ENCODE measurements at places on chromosomes 1 and 21.
A peak's percentile ranks its signal among the peaks of the same experiment; 100 is the strongest.

DNA sequence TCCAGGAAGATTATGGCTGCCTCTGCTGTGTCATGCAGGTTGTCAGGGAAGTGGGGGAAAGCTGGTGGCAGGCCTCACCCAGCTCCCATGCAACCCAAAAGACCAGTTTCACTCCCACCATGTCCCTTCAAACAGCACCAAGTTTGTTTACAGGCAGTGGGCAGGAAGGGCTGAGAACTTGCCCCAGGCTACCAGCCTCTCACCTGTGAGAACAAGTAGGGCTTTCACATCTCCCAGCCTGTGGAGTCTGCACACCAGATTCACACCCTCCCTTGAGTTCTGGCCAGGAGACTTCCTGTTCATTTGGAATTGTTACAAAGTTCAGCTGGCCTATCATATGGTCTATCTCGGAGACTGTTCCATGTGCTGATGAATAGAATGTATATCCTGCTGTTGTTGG lies 27.8 kb downstream of the RPAP2 start:
- no peak for DNase-seq

GRCh38 chr1:21234779-21235178 lies 55.5 kb downstream of the ECE1 start:
- DNase-seq, result peak; percentile 69

DNA sequence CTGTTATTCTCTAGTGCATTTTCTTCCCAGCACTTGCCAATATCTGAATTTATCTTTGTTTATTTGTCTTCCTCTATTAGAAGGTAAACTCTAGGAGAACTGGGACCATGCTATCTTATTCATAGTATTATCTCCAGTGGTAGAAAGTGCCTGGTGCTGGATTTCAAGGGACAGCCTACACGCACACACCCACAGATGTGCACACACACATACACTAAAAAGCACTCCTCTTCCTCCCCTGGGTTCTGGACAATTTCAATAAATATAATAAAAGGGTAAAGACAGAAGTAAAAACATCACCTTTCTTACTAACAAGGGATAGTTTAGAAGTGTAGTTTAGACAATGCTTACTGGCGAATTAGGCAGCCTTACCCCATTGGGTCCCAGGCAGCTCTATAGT lies 28.5 kb upstream of the USP24 start:
- DNase-seq, result no peak

DNA sequence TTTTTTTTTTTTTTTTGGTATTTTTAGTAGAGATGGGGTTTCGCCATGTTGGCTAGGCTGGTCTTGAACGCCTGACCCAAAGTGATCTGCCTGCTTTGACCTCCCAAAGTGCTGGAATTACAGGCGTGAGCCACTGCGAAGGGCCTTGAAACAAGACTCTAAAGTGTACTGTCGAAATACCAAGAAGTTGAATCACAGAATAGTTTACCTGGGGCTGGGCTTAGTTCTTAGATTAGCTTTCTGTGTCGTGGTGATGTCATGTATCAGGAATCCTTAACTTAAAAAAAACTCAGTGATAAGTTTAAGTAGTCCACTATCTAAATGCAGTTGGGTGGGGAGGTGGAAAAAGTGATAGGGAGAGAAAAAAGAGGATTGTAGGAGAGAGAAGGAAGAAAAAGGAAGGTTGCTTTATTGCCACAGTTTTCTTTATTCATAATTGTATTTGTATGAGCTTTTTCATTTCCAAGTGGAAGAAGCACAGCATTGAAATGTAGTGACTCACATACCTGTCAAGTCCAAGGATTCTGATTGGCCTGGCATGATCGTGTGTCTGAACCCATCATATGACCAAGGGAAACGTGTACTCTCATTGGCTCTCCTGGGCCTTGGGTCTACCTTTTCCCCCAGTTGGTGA lies 13.4 kb downstream of the ITSN1 start:
- DNase-seq, result peak; percentile 68

DNA sequence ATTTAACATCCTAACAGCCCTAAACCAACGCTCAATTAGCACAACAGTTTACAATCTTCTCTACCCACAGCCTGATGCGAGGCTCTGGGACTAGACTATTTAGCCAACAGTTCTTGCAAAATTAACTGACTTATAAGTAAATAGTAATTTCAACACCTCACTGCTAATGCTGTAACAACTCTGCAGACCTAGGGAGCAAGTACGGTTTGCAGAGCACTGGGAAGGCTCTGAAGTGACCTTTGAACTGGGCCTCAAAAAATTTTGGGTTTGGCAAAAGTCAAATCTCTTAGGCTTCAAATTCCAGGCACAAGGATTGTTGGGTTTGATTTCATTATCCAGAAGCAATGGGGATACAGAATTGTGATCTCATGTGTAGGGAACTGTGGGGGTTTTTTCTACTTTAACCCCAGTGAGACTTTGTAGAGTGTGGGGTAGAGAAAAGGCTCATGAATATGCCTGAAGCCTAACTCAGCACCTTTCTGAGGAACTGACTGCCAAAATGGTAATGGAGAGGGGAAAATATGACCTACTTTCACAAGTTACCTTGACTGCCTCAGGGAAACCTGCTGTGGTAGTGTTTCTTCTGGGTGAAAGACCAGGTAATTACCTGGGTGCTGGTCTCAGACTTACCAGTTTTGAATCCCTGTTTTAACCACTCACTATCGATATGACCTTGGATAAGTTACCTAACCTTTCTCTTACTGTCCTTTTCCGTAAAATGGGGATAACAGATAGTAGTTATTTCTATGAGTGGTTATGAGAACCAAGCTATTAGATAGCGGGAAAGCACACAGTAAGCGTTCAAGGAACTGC lies 889 bp upstream of the TXLNA start:
- no peak for DNase-seq

DNA sequence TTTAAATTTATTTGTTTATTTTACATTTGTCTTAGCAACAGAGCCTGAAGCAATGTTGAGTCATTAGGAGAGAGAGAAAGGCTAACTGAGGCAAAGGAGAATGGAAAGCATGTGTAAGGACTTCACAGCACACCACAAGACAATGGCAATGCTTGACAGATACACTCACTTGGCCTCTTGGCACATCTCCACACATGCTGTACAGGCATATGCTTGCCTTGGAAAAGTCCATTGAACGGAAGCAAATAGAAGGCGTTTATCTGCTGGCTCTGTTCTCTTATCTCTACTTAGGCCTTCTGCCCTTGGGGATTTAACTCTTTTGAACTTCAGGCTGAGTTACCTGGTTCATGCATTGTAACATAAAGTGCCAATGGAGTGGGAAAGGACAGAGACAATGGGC lies 262.2 kb upstream of the POU3F1 start:
- no peak for DNase-seq

DNA sequence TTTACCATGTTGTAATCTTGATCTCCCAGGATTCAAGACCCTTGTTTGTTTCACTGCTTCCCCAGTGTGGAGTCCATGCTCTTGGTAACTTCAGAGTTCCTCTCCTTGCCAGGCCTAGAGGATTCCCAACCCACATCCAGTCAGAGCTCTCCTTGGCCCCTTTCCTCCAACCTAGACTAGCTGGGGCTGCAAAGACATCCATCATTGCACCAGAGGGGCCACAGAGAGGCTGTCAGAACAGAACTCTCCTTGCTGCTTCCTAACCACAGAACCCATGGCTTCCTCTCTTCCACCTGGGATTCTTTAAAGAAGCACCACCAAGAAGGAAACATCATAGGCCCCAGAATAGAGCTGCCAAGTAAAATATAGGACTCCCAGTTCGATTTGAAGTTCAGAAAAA lies 81.0 kb downstream of the HMGB4 start:
- no peak for DNase-seq

DNA sequence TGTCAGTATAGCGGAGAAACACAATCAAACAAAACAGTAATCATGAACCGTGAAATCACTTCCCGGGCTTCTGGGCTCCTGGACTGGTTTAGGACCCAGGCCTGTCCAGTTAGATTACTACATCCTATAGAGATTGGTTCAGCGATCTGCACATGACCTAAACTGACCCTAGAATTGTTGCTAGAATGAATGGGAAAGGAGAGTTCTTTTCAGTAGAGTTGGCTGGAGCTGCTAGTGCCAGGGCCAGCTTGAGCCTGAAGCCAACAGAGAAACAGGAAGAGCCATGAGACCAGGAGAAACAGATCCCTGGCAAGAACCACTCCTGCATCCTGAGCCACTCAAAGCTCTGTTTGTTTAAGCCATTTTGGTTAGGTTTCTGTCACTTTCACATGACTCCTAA lies 474.3 kb upstream of the C1orf87 start:
- DNase-seq, result no peak

DNA sequence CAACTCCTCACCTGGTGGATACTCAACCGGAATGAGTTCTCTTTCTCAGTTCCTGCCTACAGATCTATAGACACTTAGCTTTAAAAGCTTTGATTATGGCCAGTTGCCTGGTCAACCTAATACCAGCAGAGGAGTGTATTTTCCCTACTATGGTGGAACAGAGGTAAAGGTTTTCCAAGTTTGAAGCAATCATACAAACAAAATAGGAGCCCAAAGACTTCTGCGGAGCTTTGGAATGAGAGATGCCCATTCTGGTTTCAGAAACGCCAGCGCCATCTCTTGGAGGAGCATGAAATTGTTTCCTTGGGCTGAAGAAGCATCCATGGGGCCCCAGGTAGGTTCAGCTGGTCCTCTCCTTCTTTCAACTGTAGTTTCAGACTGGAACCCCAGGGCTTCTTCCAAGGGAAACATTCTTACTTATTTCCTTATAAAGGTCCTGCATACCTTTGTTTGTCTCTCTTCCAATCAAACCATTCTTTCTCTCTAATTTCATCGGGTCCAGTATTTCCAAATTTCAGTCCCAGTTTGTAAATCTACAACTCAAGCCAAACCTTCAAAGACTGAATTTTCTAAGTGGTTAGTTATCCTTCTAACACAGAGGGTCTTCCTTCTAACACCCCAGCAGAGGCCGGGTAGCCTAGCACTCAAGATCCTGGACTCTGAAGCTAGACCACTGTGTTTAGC lies 95.9 kb downstream of the KCNJ15 start:
- peak; percentile 87 for DNase-seq

- DNase-seq, result peak; percentile 1
Observed at GRCh38 chr1:111989531-111990025, at the start of gene KCND3. Gene KCND3, minus strand, starts transcription at chr1:111989668.

- DNase-seq, result no peak
Observed at GRCh38 chr1:195970209-195970608, 638.0 kb downstream of the KCNT2 start.

DNA sequence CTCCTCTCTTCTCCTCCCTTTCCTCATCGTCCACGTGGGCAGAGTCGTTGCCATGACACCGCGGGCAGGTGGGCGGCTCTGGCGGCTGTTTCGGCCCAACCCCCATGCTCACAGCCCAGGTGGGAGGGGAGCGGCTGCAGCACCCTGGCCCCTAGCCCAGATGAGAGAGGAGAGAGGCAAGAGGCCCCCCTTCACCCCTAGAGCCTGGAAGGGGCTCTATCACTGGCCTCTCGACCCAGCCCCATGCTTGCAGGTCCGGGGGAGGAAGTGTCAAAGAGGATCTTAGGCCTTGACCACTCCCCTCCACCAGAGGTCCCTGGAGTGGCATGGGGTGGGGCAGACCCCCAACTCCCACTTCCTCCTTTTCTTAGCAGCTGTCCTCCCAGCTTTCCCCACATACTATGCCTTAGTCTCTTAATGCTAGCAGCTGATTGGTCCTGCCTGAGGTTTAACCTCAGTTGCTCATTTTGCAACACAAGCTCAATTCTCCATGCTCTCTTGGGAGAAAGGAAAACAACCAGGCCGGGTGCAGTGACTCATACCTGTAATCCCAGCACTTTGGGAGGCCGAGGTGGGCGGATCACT lies 10.4 kb downstream of the DLGAP3 start:
- DNase-seq, result peak; percentile 26
